Germinal center (tissue), 1 donor: ENCODE measurements at places on chromosomes 6 and 20.

DNA sequence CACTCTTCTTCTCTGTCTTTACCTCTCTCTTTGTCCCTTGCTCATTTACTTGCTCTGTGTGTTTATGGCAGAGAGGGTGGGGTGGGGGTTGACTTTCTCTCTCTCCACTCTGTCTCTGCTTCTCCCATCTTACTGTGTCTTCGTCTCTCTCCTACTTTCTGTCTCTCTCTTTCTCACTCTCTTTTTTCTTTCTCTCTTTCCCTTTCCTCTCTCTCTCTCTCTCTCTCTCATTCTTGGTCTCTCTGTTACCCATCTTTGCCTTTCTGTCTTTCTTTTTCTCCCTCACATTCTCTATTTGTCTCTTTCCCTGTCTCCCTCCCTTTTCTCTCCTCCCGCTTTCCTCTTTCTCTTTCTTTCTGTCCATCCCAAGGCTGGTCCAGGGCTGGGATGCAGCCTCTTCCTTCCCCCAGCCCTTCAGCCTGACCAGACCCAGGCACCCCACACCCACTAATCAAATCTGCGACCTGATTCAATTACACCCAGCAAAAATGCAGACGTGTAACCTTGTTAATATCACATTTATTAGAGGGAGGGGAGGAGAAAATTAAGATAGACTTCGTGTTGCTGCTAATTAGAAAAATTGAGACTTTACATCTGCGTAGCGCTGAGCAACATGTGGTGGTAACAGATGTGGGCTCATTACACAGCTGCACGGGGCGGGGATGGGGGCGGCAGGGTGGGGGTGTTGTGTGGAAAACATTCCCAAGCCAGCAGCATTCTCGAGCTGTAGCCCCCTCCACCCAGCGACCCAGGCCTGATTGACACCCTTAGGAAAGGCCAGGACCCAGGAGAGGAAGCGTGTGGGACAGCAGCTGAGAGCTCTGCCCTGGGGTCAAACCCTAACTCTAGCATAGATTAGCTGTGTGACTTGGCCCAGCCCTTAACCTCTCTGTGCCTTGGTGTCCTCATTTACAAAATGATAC, 124.9 kb upstream of the MAFB start:
- no peak for DNase-seq

GRCh38 chr20:36796875-36797274, 23.3 kb upstream of the DSN1 start:
- DNase-seq: no peak

- DNase-seq: no peak
Measured at GRCh38 chr20:62850333-62850974, 11.2 kb downstream of the TCFL5 start.

DNA sequence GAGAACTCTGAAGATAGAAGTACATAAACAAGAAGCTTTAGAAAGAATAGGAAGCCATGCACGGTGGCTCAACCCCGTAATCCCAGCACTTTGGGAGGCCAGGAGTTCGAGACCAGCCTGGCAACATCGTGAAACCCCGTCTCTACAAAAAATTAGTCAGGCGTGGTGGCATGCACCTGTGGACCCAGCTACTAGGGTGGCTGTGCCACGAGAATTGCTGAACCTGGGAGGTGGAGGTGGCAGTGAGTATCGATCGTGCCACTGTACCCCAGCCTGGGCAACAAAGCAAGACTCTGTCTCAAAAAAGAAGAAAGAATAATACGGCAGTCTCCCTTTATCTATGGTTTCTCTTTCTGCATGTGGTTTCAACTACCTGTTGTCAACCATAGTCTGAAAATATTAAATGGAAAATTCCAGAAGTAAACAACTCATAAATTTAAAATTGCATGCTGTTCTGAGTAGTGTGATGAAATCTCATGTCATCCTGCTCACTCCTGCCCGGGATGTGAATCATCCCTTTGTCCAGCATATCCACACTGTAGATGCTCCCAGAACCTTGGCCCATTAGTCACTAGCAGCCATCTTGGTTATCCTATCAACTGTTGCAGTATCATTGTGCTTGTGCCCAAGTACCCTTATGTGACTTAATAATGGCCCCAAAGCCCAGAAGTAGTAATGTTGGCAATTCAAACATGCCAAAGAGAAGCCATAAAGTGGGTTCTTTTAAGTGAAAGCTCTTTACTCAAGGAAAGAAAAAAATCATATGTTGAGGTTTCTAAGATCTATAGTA, 22.1 kb downstream of the DEK start:
- no peak for DNase-seq

DNA sequence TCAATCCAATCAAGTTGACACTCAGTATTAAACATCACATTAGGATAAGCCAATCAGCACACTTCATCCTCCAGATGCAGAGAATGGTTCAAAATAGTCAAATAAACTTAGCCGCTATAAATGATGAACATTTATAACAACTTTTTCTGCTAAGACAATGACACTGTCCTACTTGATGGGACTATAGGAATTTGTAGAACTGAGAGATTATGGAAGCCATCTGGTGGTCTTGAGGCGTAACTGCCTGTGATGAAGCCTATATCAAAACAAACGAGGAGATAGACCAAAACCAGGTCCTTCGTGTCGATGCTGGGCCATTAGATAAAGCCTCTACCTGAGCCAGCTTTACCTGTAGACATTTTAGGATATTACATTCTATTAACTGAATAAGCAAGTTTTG, 631.1 kb downstream of the COL12A1 start:
- DNase-seq: peak; percentile 19

GRCh38 chr6:167831281-167831828, 4.6 kb downstream of the AFDN start:
- no peak for DNase-seq
